ENCODE measurements at places on chromosomes 1 and 21.

GRCh38 chr1:182795563-182796228, 6.1 kb downstream of the NPL start:
- DNase-seq, result peak; percentile 13

DNA sequence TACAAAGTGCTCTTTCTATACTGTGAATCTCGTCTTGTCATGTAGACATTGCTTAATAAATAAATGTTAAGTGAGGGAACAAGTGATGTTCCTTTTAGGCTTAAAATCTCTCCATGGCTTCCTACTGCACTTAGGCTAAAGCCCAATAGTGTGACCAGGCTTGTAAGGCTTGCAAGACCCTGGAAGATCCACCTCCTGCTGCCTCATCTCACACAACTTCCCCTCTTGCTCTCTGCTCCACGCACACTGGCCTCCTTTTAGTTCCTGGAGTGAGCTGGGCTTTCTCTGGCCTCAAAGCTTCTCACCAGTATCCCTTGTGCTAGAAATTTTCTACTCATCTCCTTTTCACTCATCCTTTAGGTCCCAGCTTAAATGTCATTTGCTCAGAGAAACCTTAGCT, 41.5 kb upstream of the DIPK1A start:
- no peak for DNase-seq

GRCh38 chr1:224509907-224510306, 75.3 kb upstream of the WDR26 start:
- DNase-seq, result no peak

DNA sequence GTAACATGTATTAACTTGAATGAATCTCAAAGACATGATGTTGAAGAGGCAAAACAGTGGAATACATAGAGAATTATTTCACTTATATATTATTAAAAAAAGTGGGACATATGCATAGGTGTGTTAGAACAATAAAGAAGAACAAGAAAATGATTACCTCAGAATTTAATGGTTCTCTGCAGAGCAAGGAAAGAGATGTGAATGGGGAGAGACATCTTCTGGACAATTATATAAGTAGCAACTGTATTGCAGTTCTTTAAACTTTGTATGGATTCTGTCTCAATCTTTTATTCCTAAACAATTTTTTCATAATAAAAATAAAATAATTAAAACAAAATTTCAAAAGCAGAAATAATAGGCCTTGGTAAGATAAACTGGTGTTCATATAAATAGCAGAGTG, 674.9 kb upstream of the ADGRL4 start:
- no peak for DNase-seq

DNA sequence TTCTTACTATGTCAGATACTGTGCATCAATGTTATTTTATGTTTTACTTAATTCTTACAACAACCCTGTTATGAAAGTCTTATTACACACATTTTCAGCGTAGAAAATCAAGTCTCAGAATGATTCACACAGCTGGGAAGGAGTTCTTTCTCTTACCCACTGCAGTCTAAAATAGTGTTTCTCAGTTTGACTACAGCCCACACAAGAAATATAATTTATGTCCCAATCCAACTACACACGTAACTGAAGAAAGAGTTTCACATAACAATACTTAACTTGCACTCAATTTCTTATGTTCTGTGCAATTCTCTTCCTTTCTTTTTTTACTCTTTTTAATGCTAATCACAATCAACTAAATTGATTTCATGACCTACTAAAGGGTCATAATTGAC, 252.8 kb upstream of the ADGRL2 start:
- no peak for DNase-seq

DNA sequence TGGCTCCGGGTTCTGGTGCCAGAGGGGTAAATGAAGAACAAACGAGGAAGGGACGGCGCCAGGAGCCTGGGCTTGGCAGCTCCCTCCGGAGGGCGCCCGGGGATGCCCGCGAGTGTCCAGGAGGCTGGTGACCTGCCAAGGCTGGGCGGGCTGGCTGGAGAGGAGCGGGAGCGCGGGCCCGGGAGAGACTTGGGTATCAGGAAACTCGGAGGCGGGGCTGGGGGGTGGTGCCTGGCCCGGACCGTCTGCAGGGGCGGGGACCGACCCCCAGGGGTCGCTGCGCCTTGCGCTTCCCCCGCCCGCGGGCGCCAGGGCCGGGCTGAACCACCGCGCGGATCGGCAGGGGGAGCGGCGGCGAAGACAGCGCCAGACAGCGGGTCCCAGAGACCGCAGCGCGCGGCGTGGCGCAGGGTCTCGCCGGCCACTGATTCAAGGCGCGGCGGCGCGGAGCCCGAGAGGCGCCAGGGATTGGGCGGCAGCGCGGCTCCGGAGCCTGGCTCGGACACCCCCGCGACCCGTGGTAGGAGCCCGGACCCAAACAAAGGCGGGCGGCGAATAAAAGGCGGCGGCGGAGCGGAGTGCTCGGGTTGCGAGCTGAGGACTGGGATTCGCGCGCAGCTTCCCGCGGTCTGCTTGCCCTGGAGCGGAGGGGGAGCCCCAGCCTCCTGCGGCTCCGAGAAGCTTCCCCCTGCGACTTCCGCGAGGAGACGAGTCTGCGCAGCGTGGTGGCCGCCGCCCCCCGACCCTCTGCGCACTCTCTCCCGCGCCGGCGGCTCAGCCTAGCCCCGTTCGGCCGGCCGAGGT, at the start of gene DISP3:
DISP3 (plus strand) TSS at position 585 of the 804 bp plus-strand sequence. CDS start 21,838 bp downstream, outside the sequence.
- peak; percentile 71 for DNase-seq

- no peak for DNase-seq
Observed at GRCh38 chr21:28932717-28933116, 60.0 kb downstream of the LTN1 start.

DNA sequence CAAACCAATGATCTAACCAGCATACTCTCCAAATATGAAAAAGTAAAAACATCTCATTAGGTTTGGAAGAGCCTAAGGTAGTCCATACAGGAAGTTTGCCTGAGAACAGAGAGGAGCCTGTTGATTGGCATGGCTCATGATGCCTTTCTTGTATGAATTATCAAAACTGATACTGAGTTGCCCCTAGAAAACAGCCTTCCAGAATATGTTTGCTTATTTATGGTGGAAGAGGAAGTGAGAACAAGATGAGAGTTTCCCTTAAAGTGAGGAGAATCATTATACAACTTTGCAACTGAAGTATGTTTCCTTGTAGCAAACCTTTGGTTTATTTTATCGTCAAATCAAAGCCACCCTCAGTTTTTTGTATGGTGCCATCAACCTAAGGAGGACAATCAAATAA, 23.8 kb upstream of the KIAA1614 start:
- no peak for DNase-seq

GRCh38 chr21:24423546-24423945, 1183.7 kb downstream of the MRPL39 start:
- DNase-seq, result no peak

DNA sequence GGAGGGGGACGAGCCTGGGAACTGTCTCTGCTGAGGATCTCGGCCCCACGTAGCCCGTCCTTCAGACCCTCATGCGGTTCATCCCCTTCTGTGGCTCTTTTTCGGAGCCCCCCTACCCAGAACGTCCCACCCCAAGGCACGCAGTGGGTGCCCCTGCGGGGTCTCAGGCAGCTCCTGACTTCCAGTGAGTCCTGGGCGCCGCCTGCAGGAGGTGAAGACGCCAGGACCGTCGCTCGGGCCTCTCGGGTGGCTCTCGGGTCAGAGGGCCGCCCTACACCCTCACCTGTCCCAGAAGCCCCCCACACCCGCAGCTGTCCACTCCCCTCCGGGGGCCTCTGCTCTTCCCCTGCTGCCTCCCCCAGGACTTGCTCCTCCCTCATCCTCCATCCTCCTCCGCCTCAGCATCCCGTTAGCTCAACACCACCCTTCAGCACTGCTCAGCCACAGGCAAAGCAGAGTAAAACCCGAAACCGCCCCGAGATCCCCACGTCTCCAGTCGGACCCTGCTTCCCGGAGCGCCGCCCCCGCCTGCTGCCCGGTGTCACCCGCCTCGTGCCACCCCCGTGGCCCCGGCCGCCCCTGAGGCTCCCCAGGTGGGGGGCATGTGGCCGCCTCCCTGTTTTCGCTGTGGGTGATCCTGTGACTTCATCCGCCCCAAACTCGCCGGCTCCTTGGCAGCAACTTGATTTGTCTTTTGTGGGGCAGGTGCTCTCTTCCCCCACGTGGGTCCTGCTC, 13.3 kb upstream of the POFUT2 start:
- DNase-seq, result no peak

DNA sequence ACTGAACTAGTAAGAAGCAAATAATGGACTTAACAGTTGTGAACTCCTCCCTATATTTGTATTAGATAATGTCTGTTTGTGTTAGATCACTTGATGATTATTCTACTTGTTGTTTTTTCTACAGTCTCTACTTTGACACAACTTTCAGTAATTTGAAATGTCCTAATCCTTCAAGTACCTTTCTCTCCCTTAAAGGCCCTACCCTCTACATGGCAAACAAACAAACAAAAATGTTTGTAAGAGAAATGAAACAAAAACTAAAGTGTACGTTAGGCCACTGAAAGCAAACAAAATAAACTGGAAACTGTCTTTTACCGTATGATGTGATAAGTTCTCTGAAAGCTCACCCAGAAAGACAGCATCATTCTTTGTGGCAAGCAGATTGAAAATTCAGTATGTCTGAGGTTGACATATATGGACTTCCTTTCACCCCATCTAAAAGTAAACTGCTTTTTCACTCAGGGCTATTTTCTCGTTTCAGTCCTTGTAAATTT, 255.9 kb upstream of the SNX7 start:
- no peak for DNase-seq

DNA sequence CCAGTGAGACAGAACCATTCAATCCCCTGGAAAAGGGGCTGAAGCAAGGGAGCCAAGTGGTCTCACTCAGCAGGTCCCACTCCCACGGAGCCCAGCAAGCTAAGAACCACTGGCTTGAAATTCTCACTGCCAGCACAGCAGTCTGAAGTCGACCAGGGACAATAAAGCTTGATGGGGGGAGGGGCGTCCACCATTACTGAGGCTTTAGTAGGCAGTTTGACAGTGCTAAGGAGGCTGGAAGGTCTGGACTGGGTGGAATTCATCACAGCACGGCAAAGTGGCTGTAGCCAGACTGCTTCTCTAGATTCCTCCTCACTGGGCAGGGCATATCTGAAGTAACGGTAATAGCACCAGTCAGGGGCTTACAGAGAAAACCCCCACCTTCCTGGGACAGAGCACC, 105.4 kb upstream of the GORAB start:
- DNase-seq, result no peak

GRCh38 chr1:65082346-65083040, 65.5 kb upstream of the AK4 start:
- no peak for DNase-seq

GRCh38 chr1:195899762-195900352, 708.4 kb downstream of the KCNT2 start:
- no peak for DNase-seq

GRCh38 chr1:1437904-1438376, 2.5 kb downstream of the VWA1 start:
- no peak for DNase-seq

GRCh38 chr1:13549521-13549920, 34.1 kb upstream of the PDPN start:
- peak; percentile 51 for DNase-seq

DNA sequence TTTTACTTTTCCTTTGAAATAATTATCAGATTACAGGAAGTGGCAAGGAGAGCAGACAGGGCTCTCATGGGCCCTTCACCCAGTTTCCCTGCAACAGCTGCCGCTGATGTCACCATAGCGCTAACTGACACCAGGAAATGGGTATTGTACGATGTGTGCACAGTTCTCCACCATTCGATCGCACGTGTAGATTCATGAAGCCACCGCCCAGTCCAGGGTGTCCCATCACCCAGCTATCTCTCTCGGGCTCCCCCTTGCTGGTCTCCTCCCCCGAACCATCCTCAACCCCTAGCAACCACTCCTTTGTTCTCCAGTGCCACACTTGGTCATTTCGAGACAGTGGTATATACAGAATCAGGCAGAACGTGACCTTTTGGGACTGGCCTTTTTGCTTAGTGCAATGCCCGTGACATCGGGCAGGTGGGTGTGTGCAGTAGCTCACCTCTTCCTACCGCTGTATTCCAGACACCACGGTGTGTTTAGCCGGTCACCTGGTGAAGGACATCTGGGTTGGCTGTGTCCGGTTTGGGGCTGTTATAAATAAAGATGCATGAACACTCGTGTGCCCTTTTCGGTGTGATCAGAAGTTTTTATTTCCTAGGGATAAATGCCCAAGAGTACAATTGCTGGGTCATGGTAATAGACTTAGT, 118.4 kb downstream of the CRYAA start:
- no peak for DNase-seq

DNA sequence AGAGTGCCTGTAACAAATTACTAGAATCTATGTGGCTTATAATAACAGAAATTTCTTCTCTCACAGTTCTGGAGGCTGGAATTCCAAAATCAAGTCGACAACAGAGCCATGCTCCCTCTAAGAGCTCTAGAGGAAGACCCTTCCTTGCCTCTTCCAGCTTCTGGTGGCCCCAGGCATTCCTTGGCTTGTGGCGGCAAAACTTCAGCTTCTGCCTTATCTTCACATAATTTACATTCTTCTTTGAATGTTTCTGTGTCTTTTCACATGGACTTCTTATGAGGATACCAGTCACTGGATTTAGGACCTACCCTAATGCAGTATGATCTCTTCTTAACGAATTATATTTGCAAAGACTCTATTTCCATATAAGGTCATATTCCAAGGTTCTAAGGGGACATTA, 324.4 kb downstream of the PCP4 start:
- DNase-seq, result no peak

GRCh38 chr1:59695252-59695651, 119.5 kb upstream of the HOOK1 start:
- DNase-seq, result no peak

DNA sequence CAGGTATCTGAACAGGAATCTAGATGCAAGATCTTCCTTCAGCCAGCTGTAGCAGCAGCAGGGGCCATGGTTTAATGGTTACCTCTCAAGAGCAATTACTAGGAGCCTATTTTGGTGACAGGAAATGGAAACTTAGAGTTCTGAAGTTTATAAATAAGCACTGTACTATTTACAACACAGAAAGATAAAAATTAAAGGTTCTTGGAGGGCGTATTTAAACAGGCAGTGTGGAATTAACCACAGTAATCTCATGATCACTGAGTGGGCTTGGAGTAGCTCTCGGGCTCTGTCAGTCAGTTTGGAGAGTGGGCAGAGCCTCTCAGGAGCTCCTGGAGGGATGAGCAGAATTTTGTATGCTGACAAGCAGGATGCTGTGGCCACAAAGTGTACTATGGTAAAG, 10.2 kb upstream of the FCRL5 start:
- DNase-seq, result no peak

- peak; percentile 36 for DNase-seq
Observed at GRCh38 chr1:94039514-94039870, 81.5 kb downstream of the ABCA4 start.

GRCh38 chr21:36223451-36223850, 66.8 kb downstream of the DOP1B start:
- no peak for DNase-seq

- no peak for DNase-seq
Observed at GRCh38 chr1:19359357-19359756, 47.2 kb downstream of the SLC66A1 start.

DNA sequence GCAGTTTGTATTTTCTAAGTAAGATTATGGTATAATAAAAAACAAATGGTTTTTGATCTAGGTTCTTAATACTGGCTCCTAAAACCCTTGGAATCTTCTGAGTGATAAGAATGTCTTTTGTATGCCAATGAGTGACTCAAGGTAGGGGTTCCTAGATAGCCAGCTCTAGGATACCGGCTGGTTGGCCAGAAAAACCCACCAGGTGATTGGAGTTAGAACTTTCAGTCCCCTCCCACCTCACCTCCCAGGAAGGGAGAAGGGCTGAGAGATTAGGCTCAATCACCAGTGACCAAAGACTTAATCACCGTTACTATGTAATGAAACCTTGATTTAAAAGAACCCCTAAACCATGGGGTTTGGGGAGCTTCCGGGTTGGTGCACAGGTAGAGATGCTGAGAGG, 8.7 kb upstream of the BRDT start:
- DNase-seq, result no peak

- DNase-seq, result no peak
Observed at GRCh38 chr1:196993916-196994315, 16.6 kb downstream of the CFHR5 start.

All from hippocampal formation (tissue), 2 donors.